ENCODE measurements at places on chromosomes 6 and 20.

DNA sequence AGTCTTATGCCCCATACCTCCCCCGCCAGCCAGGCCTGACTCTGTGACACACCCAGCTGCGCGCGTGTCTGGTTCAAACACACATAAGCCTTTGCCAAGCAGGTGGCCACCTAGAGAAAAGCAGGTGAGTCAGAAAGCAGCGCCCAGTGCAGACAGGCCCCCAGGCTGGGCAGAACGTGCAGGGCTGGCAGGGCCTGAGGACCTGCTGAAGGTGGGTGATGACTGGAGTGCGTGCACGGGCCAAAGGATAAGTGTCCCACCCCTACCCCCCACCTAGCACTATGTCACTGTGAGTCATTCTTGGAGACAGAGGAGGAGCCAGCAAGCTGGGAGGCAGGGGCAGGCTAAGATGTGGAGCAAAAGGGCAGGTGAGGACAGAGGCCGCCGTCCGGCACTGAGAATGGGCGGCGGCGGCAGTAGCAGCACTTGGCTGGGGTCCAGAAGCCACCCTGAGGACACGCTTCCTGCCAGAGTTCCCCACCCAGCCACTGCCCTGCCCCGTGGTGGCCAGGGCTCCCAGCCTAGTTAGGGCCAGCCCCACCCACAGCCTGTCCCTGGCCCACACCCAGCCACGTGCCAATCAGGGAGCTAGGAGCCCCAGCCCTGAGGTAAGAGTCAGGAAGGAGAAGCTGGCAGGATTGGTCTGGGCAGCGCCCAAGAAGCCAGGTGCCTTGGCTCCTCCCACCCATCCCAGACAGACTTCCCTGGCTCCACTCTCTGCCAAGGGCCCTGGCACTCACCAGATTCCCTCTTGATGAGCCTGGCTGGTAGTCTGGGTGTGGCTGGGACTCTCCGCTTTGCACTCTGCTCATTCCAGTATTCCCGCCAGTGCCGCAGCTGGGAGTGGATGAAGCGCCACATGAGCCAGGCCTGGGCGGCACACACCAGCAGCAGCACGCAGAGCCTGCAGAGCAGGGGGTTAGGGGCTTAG is 72.7 kb downstream of the TRAM2 start:
- peak; percentile 99 for DNase-seq

DNA sequence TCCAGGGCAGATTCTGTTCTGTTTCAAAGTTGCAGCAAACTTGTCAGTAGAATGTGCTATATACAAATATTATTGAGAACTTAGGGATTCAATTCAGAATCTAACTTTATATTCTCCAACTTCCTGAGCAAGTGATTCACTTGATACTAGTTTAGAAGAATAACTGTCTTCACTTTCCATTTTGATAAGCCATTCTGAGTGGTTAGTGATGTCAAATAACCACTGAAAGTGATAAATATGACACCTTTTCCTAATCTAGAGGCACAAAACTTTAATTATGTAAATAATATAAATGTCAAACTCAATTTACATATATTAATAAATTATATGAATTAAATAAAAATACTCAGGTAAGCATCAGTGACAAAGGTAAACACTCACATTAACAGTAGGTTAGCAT is 20.5 kb upstream of the SIM1 start:
- no peak for DNase-seq

DNA sequence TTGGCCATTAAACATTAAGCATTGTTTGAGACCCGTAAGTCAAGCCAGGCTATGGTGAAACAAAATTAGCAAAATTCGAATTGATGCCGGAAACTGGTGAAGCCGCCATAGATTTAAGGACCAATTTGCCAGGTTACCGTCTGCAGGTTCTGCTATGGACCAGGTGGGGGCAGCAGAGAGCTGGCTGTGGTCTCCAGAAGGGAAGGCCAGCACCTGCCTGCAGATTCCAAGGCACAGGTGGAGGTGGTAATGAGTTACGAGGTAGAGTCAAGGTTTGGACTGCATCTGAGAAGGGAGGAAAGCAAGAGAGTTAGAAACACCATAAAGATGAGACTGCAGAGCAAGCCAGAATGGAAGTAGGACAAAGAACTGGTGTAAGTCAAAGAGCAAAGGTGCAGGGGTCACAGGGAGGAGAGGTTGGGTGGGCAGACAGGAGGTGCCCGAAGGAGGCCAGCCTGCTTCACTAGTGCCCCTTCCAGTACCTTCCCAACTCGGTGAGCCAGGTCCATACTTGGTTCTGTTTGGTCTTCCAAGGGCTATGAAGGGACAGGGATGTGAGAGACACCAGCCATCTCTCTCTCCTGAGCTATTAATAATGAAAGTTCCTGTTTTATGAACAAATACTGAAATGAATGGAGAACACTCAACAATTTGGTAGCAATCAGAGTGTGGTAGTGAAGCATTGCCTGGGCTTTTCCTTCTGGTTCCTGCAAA is 131.6 kb upstream of the ESR1 start:
- DNase-seq: peak; percentile 39

- DNase-seq: no peak
Measured at GRCh38 chr6:46299253-46299652, 128.5 kb upstream of the ENPP5 start.

DNA sequence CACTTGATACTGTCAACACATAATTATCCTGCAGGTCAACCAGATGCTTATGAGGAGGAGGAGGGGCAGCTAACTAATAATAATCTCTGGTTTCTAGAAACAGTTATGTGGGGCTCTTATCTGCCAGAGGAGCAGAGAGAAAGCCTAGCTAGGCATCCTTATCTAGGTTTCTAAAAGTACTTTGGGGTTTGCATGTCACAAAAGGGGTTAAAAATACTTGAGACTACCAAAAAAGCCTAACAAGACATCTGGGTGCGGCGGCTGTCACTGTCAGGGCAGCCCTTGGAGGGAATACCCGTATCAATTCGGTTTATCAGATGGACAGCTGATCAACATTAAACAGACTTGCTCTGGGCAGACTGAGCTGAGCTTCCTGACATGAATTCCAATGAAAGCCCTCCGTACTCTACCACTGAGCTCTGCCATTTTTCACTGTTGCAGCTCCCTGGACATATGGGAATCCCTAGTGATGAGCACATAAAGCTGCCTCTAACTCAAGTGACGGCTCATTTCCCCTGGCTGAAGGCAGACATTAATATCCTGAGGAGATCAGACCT is 166.6 kb downstream of the PDSS2 start:
- no peak for DNase-seq

DNA sequence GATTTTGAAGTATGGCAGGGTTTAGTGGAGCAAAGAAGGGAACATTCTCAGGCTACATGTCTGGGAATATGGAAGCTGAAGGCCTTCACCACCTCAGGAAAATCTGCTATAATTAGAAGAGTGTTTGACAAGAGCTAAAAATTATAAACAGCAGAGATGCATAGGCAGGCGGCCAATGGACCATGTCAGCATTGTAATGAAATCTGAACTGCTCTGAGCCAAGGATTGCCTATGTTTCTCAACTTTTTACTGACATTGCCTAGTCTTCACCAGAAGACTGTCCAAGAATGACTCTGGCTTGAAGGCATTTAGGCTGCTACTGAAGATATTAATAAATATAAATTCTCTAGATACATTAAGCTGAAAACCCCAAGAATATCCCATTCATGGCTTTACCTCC is 84.1 kb downstream of the C6orf52 start:
- DNase-seq: no peak

GRCh38 chr20:48597521-48598302 is 230.1 kb downstream of the PREX1 start:
- DNase-seq: no peak

DNA sequence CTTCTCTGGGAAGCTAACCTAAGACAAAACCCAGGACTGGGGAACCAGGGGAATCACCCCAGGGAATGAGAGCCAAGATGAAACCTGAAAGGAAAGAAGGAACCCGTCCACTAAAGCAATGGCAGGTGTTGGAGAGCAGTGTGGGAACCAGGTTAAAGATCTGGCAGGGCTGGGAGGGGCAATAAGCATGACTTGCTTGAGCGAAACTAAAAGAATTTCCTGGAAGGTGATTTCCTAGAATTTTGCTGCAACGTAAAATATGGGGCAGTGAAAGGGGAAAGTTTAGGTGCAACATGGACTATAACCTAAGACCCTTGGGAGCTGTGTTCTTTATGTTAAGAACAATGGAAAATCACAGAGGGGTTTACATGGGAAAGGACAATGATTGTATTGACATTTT is 126.2 kb upstream of the SSTR4 start:
- no peak for DNase-seq

DNA sequence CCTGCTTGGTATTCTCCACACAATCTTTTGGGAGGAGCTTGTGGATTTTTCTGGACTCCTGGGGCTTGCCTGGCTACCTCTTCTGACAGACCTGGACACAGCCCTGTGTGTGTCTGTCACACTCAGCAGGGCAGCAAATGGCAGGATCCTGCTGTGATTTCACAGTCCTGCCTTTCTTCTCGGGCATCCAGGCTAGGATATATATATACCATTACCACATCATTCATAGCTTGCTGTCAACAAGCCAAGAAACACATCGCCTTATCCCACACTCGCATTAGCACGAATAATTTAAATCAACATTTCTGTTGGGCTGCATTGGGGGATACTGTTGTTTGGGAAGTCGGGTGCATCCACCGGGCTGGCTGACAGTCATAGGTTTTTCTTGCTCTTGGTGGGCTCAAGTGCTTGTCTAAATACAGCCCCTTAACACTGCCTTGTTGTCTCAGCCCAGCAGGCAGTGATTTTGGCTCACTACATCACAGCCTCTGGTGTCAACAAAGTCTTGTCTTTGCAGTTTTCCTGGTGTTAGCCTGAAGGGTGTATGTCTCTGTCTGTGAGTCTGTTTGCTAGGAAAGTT is 154.9 kb upstream of the FERMT1 start:
- no peak for DNase-seq

DNA sequence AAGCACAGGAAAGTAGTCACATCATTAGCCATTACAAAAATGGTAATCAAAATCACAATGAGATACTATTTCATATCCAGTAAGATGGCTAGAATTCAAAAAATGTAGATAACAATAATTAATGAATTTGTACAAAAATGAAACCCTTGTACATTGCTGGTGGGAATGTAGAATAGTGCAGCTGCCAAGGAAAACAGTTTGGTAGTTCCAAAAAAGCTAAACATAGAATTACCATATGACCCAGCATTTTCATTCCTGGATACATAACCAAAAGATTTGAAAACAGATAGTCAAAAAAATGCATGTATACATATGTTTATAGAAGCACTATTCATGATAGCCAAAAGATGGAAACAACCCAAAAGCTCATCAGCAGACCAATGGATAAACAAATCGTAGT is 251.1 kb upstream of the RAB32 start:
- no peak for DNase-seq

GRCh38 chr6:89564752-89565427 is 73.7 kb downstream of the LYRM2 start:
- DNase-seq: peak; percentile 40

DNA sequence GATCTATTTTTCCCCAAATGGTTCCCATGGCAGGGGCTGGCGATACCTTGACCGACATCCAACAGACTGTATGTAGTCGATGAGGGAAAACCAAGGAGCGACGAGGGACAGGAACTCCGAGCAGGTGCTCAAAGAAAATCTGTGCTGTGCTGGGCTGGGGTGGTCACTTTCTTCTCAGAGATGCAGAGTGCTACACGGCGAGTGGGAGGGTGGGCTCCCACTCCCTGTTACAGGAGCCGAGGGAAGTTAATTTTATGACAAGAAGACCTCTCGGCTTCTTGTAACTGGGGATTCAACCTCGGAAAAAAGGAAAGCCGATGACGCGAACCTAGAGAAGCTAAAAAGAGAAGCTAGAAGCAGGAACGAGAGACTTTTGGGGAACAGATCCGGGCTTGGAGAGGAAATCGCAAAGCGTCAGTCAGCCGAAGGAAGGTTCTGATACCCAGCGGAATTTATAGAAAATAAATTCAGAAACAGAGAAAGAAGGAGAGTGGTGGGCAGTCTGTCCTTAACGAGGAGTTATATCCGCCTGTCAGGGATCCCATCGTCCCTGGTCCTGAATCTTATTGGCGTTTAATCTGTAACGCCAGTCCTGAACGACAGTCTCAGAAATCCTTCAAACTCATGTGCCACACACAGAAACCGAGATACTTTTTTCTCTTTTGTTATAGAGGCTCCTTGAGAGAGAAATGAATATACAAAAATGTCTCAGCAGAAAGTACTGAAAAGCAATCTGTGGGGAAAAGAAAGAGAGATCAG is 84.6 kb upstream of the ZNF322 start:
- no peak for DNase-seq

GRCh38 chr6:30172681-30173080 is 9.3 kb downstream of the TRIM15 start:
- no peak for DNase-seq

GRCh38 chr6:119334535-119335264 is 14.9 kb downstream of the MAN1A1 start:
- DNase-seq: no peak

DNA sequence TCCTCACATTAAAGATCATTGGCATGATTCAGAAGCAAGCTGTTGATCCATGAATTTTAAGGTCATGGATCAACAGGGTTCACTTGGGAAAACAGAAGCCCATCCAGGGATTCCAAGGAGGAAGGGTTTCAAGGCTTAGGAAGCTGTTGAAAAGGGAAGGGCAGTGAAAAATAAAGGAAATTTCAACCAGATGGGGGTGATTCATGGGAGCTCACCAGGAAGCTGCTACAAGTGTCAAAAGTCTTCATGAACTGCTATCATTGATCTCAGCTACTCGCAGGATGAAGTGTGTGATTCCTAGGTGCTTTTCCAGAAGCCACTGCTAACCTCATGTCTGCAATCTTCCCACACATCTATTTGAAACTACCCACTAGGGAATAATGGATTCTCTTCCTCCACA is 26.2 kb downstream of the ADTRP start:
- DNase-seq: no peak

DNA sequence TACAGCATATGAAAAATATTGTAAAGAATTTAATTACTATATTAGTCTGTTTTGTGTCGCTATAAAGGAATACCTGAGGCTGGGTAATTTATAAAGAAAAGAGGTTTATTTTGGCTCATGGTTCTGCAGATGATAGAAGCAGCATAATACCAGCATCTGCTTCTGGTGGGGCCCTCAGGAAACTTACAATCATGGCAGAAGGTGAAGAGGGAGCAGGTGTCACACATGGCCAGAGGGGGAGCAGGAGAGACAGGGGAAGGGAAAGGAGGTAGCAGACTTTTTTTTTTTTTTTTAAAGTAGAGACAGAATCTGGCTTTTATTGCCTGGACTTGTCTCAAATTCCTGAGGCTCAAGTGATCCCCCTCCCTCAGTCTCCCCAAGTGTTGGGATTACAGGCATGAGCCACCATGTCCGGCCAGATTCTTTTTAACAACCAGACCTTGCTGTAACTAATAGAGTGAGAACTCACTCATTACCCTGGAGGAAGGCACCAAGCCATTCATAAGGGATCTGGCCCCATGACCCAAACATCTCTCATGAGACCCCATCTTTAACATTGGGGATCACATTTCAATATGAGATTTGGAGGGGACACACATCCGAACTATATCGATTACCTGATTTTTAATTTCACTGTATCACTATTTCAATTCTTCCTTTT is 64.6 kb downstream of the MAN1A1 start:
- peak; percentile 24 for DNase-seq

Measured in Daoy (cell line).